ENCODE measurements at places on chromosomes 6 and 20. TPM values are rescaled to one million over a fixed set of nuclear protein-coding genes. Genes with fewer than 3 reads are reported as not detected.

Gene NOL7
- 92.8 TPM for total RNA-seq

DNA sequence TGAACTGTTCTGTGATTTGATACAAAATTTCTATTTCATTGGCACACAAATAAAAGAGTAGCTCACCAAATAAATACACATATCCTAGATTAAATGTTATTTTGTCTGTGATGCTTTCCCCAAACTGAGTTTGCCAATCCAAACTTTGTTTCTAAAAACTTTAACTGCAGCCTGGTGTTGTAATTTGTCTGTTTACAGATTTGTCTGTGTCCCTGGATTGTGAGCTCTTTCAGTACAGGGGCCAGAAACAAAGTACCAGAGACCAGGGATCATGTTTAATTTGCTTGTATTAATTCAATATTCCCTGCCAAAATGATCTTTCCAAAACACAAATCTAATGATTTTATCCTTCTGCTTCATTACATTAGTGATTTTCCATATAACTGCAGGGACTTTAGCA lies 1044.6 kb upstream of the GJE1 start:
- DNase-seq: no peak

Gene IBTK
- total RNA-seq: 28.6 TPM

Gene SLC24A3
- not detected for total RNA-seq

Gene PERP
- 3.7 TPM for total RNA-seq

Gene TREML2
- total RNA-seq: 7.1 TPM

Gene TMEM200A
- 0.21 TPM for total RNA-seq

DNA sequence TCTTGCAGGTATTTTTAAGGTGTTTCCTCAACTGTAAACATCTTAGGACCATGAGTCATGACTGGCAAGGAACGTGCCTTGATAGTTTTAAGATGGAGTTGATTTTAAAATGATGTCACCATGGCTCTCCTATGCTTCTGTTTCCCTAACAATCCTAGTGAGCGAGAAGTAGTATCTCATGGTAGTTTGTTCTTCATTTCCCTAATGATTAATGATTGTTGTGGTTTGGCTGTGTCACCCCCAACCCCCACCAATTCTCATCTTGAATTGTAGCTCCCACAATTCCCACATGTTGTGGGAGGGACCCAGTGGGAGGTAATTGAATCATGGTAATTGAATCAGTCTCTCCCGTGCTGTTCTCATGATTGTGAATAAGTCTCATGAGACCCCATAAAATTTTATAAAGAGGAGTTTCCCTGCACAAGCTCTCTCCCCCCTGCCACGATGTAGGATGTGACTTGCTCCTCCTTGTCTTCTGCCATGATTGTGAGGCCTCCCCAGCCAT lies 16.8 kb upstream of the BNIP5 start:
- no peak for DNase-seq

DNA sequence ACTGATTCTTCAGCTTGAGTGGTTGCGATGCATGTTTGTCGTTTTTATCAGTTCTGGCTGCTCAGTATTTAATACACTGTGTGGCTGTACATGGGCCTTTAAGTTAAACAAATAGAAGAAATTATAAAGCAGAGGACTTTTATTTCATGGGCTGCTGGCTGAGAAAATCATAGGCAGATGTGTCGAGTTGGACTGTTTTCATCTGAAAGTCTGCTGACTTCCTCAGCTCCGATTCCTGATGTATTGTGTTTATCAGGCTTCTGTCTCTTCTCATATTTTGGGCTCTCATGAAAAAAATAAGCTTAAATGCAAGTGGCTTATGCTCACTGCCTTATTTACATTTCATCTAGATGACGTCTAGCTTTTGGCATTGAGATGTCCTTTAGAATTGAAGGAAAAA lies 129.5 kb upstream of the GGTLC1 start:
- no peak for DNase-seq

GRCh38 chr6:128074567-128074966 lies 173.7 kb upstream of the THEMIS start:
- DNase-seq: no peak

GRCh38 chr6:106102034-106102433 lies 15.9 kb downstream of the PRDM1 start:
- DNase-seq: peak; percentile 82

Gene STMND1
- not detected for total RNA-seq

DNA sequence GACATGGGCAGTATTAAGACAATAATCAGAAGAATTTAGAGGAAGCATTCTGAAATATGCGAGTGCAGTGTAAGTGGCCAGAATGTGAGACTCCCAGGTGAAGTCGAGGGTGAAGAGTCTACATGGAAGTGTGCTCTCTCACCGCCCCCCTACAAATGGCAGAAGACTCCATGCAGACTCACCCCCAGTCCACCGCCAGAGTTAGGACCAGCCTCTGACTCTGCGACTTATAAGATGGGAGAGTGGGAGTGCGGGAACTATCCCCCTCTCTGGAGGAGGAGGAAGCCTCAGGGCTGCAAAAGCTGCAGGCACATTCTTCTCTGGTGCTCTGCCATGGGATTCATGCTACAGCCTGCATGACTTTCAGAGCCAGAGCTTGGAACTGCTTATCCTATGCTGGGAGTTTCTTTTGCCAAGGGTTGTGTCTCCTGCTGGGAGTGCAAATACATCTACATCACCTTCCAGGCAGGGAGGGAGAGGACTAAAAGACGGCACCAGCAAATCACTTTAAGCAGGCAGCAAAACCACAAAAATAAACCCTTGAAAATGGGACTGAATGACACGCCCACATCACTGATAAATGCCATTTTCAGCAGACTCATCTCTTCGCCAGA lies 206.7 kb upstream of the SULF2 start:
- DNase-seq: no peak

Gene TNNC2
- total RNA-seq: not detected

- peak; percentile 87 for DNase-seq
Measured at GRCh38 chr6:1554476-1555310, 55.0 kb upstream of the FOXC1 start.

DNA sequence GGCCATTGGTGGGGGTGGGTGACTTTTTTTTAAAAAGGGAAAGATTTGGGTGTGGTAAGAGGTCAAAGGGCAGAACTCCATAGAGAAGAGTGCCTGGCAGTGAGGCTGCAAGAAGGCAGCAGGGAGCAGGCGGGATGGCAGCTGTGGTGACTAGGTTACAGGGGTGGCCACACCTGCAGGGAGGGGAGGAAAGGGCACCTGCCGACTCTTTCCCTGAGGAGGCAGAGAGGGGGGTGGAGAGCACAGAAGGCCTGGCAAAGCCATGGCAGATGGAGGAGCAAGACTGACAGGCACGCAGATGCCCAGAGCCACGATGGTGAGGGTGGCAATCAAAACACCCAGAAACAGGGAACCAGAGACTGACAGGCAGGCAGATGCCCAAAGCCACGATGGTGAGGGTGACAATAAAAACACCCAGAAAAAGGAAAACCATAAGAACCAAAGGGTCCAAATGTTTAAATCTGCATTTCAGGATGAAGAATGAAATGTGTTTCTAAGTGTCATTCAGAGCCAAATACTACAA lies 19.3 kb downstream of the CST7 start:
- DNase-seq: no peak

Gene RSPH4A
- total RNA-seq: not detected

DNA sequence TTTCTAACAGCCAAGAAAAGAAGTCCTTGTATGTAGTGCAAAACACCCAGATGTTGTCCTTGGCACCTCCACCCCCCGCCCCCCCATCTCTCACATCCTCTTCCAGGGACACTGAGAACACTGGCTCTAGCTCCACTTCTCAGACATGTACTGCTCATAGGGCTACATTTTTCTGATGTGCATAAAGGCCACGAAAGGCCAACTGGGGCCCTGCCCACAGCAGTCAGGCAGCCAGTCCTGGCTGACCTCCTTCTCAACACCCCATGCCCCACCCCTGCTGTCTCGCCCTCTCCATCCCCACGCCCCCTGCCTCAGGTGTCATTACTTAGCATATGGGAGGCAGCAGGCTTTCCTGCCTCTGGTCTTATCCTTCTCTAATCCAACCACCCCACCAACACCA lies 11.3 kb downstream of the GABRR1 start:
- no peak for DNase-seq

Gene TNFRSF21
- 2.8 TPM for total RNA-seq

Gene NOTCH4
- 0.69 TPM for total RNA-seq

GRCh38 chr6:90256698-90257485 lies 39.8 kb downstream of the BACH2 start:
- DNase-seq: peak; percentile 51

DNA sequence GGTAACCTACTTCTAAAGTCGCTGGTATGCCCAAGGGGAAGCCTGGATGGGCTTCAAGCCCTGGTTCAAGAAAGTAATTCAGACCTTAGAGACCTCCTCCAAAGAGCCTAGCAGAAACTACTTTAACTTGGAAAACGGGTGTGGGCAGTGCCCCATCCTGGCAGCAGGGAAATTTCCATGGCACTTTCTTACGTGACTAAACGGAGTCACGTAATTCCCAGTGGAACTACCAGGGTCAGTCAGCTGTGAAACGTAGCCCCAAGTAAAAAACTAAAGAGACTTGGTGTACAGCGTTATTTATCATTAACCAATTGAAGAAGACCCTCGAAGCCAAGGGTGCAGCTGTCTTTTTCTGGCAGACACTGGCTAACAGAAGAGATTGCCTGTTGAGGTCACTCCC lies 114.0 kb downstream of the RCAN2 start:
- DNase-seq: no peak

DNA sequence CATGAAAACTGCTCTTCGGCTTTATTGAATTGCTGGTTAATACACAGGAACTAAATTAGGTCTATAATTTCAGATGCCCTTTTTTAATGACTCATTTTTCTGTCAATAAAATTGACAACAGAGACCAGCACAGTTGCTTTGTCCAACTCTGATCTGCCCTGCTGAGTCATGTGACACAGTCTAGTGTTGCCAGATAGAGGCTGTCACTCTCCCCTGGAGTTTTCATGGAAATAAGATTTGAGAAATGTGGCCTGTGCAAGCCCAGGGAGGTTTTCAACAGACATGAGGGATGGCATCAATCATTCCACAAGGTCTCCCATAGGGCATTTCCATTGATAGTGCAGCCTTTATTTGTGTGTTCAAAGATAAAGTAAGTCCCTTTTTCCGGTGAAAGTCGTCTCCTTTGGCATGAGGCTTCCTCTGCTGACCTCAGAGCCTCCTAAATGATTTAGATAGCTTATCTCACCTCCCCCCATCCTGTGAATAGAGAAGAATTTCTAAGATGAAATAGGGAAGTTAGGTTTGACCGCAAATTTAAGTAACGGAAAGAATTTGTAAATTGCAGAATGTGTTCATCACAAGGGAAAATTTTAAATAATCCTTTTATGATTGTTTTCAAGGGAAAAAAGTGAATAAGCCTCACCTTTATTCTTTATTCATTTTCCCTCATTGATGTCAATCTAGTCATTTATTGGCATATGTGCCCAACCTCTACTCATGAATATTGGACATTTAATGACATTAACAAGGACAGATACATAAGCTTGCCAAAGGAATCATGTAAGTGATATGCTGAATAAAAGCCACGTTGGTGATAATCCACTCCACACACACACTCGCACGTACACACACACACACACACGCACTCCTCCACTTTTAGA lies 277.7 kb downstream of the ADGB start:
- DNase-seq: no peak

GRCh38 chr6:137927777-137928218 lies 60.7 kb downstream of the TNFAIP3 start:
- DNase-seq: peak; percentile 86

- DNase-seq: no peak
Measured at GRCh38 chr6:313917-314316, 21.6 kb downstream of the DUSP22 start.

Data from activated CD4-positive, alpha-beta T cell treated with anti-CD3 and anti-CD28 coated beads for 36 hours (primary cell).